Naive thymus-derived CD8-positive, alpha-beta T cell (primary cell): ENCODE measurements at places on chromosomes 1 and 21.
A peak's percentile ranks its signal among the peaks of the same experiment; 100 is the strongest.

DNA sequence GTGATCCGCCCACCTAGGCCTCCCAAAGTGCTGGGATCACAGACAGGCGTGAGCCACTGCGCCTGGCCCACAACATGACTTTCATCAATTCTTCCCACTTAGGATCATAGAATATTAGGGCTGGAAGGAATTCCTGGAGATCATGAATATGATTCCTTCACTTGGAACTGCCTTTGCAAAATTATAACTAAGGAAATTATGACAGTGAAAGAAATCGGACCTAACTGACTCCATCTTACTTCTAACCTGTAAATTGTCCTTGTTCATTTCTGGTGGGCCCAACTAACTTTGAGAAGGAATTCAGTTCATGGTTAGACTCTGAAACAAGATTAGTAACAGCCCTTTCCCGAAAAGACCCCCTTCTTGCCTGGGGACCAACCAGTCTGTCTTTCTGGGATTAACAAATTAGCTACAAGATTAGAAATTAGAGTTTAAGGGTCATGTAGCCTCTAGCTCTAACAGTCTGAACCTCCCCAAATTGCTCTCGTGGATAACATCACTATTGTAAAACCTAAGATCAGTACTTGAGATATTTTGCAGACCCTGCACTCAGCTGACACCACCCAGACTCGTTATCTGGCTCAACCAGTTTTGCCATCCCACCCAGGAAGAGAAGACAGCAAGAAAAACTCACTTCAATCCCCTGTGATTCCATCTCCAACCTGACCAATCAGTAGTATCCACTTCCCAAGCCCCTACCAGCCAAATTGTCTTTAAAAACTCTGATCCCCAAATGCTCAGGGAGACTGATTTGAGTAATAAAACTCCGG lies 14.7 kb downstream of the ZBTB8OS start:
- no peak for DNase-seq

- no peak for DNase-seq
These were observed 17.7 kb upstream of the RGS16 start for GRCh38 chr1:182621906-182622305.

DNA sequence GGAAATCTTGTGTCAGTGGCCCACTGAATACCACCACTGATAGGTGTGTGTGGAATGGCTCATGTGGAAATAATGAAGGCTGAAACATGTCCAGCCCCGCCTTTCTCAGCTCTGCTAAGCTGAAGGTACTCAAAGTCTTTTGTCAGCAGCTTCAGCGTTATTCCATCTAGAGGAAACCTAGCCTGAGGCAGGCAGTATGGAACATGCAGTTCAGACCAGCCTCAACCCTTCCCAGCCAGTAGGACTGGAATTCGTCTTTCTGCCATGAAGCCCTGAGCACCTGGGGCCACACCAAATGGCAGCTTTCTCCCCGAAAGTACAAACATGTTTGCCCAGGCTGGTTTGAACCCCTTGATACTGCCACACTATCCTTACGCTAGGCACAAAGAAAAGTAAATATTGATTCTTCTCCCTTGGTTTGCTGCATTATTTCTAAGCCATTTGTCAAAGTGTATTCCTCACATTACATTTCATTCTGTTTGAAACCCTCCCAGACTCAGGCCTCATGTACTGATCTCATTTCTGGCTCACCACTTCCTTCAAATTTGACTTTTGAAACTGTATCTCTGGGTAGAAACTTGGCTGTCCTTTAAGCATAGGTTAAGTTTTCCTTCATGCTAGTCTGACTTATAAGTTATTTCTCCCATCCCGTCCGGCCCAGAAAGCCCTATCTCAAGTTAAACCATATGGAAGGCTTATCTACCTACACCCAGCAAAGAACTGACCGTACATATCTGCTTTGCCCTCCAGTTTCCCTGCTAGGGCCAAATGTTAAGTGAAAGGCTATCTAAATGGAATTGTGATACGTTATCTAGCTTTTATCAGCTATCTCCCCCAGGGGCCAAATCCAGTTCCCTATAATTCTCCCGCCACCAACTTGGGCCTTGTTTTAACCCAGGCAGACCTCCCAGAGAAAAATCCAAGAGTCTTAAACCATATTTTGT lies 45.7 kb upstream of the HOOK1 start:
- DNase-seq, result no peak

DNA sequence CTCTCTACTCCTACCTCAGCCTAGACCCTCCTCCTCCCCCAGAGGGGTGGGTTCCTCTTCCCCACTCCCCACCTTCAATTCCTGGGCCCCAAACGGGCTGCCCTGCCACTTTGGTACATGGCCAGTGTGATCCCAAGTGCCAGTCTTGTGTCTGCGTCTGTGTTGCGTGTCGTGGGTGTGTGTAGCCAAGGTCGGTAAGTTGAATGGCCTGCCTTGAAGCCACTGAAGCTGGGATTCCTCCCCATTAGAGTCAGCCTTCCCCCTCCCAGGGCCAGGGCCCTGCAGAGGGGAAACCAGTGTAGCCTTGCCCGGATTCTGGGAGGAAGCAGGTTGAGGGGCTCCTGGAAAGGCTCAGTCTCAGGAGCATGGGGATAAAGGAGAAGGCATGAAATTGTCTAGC lies 21.6 kb upstream of the VPS13D start:
- DNase-seq, result no peak

DNA sequence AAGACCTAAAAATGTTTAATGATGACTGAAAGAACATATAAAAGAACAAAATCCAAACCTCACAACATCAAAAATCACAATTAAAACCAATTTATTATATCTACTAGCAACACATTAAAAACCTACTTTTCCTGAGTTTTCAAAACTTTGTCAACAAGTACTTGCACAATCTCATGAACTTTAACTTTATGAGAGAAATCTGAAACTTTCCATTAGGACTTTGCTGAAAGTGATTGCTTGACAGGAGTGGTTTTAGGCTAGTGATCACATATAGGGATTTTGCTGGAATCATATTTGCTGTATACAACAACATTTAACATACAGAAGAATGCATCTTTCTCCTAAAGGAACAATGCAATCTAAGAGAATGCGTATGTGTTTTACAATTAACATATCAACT lies 13.2 kb downstream of the HNRNPR start:
- DNase-seq, result no peak

DNA sequence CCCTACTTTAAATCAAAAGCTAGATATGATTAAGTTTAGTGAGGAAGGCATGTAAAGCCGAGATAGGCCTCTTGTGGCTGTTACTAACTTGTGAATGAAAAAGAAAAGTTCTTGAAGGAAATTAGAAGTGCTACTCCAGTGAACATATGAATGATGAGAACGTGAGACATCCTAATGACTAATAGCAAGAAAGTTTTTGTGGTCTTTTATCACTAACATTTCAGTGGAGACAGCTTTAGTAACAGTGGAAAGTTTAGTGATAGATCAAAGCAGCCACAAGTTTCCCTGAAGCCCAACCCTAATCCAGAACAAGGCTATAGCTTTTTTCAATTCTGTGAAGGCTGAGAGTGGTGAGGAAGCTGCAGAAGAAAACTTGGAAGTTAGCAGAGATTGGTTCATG lies 73.6 kb upstream of the LRRC8B start:
- no peak for DNase-seq

GRCh38 chr1:3644273-3644672 lies 5.6 kb downstream of the WRAP73 start:
- DNase-seq, result no peak

DNA sequence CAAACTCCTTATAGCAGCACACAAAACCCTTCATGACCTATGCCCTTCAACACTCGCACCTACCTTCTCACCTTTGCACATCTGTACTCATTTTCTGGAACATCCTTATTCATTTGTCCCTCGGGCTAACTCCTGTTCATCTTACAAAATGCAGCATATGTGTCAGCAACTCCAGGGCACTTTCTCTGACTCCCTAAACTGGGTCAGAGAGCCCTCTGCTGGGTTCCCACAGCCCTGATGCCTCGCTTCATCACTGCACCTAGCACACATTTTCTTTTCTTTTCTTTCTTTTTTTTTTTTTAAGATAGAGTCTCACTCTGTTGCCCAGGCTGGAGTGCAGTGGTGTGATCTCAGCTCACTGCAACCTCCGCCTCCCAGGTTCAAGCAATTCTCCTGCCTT lies 54.0 kb downstream of the RAB3B start:
- no peak for DNase-seq

GRCh38 chr1:230167419-230167852 lies 100.4 kb downstream of the GALNT2 start:
- peak; percentile 46 for DNase-seq

GRCh38 chr1:181028196-181028595 lies 5.5 kb upstream of the STX6 start:
- DNase-seq, result no peak

DNA sequence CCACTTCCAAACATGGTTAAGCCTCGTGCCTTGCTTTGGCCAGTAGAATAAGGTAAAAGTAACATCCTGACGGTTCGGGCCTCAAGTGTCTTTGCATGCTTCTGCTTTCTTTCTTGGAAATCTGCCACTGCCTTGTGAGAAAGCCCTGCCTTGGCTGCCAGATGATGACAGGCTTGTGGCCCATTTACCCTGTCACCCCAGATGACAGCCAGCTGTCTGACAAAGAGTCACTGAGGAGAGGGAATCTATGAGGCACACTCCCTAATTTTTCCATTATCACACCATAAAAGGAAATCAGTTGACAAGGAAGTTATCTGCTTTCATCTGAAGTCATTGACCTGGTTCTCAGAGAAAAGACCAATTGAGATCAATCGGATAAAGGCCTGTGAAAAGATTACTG lies 199.8 kb downstream of the USH2A start:
- no peak for DNase-seq

GRCh38 chr1:22053017-22053860 lies 730 bp downstream of the CDC42 start:
- DNase-seq, result peak; percentile 38

GRCh38 chr1:24830680-24831272 lies 85.5 kb downstream of the CLIC4 start:
- DNase-seq, result no peak

- DNase-seq, result no peak
These were observed 13.6 kb downstream of the TARDBP start for GRCh38 chr1:11026052-11026451.

GRCh38 chr1:161921990-161922389 lies 101.7 kb downstream of the OLFML2B start:
- no peak for DNase-seq

- DNase-seq, result no peak
These were observed 10.9 kb upstream of the HIPK1 start for GRCh38 chr1:113918243-113918642.

DNA sequence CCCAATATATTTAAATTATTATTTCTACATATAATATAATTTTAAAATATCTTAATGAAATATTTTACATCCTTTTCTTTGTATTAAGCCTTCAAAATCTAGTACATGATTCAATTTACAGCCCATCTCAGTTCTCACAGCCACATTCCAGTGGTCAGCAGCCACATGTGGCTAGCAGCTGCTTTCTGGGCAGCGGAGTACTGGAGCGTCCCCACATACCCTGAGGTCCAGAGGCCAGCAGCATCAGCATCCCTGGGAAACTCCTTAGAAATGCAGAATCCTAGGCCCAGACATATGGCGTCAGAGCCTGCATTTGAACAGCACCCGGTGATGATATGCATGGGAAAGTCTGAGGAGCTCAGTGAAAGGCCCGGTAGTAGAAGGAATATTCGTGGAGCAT lies 8.6 kb upstream of the LHX4 start:
- no peak for DNase-seq

DNA sequence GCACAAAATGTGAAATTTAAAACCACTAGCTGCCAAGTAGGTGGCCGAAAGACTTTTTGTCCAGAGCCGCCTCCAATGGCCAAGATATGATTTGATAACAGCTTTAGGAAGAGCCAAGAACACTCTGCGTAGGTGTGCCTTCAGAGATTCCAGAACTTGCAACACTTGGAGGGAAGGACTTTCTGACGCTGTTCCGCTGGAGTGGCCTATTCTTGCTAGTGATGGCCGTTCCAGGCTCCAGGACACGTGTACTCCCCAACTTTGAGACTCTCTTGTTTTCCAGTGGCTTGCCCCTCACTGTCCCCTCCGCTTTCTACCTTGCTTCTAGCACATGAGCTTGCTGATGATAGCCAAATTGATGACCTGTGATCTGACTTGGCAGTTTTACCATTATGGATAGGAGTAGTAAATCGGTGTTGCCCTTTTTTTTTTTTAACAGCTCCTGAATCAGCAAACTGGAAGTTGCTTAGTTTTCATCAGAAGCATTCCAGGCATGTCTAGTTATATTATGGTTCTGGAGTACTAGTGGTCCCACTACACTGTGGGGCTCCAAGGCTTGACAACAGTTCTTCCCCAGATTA lies 1.0 kb downstream of the PRDX6 start:
- no peak for DNase-seq

- DNase-seq, result no peak
These were observed 17.3 kb upstream of the PLEKHG5 start for GRCh38 chr1:6508816-6509189.
